Activated naive CD4-positive, alpha-beta T cell treated with anti-CD3 and anti-CD28 coated beads, Interleukin-2, amount 50 U/mL, for 72 hours (primary cell): ENCODE measurements at places on chromosomes 3 and 15.

DNA sequence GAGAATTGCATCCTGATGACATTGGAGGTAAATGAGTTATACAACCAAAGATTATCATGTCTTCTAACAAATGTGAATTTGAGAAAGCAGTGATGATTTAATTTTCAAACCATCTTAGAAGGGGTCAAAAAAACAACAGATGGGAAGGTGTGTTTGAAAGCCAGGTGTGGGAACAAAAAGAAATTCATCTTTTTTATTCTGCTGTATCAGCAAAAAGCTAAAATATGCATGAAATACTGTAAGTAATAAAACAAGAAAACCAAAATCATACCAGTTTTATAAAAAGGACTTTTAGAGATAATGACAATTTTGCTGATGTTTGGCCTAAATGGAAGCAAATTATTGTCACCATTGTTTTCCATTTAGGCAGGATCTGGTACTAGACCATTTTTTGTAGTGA, 145.5 kb downstream of the FBN1 start:
- no peak for DNase-seq

DNA sequence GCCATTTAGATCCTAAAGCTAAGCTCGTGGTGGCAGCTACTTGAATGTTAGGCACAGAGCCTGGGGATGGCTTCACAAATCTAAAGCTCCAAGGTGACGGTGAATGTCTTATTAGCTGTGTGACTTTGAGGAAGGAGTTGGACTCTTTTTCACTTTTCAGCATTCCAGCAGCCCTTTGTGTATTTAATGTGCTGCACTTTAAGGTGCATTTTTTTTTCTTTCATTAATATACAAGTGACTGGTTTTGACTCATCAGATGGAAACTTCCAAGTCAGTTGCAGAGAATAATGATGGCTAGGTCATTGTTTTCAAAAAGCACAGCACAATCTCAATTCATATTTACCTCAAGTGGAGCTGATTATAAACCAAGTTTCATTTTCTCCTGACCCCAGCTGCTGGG, 55.8 kb downstream of the TMED3 start:
- no peak for DNase-seq

GRCh38 chr3:40310705-40311104, 1.2 kb downstream of the EIF1B start:
- no peak for DNase-seq

- DNase-seq = no peak
Measured at GRCh38 chr3:18405141-18405540, 20.0 kb downstream of the SATB1 start.

DNA sequence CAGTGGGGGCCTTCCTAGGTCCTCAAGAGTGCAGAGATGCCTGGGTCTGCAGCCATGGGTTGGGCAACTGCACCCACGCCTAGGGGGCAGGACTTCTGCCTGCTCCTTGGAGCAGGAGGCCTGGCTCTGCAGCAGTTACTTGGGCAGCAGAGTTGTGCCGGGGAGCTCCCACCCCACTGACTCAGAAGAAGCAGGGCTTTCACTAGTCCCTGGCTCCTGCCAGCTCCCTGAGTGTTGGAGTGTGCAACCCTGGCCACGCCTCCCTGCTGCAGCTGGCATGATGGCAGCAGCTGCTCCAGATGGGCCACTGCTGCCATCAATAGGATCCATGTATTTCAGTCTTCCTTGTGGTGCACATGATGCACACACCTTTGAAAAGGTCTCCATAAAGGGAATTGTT, 40.6 kb upstream of the KCNH8 start:
- DNase-seq = no peak

DNA sequence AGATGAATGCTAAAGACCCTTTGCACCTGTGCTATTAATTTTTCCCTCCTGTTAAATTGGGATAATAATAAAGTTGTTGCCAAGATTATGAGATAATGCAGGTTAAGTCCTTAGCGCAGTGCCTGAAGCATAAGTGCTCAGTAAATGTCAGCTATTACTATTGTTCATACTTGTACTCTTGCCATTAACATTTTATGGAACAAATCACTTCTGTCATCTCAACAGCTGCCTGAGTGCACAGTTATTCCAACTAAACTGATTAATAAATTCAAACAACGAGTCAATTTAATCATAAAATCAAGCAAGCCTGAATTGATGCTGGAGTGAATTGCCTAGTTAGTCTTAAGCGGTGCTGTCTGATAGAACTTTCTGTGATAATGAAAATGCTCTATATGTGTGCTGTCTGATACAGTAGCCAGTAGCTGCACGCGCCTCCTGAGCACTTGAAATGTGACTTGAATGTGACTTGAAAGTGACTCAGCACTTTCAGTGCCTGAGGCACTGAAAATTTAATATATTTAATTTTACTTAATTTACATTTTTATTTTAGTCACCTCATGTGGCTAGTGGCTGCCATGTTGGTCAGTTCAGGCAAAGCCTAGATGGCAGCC, 198.7 kb upstream of the PFN2 start:
- DNase-seq = no peak
